Stimulated activated CD4-positive, alpha-beta T cell treated with anti-CD3 and anti-CD28 coated beads, Interleukin-12 subunit alpha, Interleukin-12 subunit beta, amount 100 ng/mL, for 48 hours (primary cell): ENCODE measurements at places on chromosomes 7 and 10.

- DNase-seq: no peak
Measured at GRCh38 chr10:82942286-82943099, 1067.5 kb downstream of the NRG3 start.

DNA sequence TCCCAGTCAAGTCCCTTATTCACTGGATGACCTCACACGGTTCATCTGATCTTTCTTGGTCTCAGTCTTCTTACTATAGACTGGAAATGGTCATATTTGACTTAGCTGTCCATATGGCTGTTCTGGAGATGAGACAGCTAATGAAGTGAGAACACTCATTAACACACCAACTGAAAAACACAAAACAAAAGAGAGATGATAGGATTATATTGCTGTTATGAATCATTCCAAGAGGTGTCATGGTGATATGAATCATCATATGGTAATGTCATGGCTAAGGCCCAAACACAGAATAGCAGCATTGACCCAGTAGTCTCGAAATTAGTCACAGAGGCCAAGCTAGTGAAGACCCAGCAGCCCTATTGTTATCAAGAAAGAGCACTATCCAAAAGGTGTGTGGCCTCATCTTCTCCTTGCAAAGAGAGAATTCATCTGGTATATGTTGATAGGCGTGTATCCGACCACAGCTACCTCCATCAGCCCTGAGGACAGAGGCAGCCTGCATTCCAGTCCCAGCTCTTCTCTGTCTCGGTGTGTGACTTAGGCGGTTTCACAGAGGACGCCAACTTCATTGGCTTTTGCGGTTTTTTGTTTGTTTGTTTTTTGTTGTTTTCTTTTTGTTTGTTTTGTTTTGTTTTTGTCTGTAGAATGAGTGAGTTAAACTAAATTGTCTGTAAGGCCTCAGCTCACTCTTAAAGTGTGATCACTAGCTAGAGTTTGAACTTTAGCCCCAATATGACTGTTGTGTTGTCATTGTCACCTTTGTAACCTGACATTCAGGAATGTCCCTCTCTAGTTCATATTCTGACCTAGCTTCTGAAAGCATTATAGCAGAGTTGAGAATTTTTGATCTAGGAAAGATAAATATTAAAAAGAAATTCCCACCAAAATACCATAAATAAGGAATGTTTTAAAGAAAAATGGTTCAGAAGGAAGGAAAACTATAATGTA lies 97.4 kb upstream of the PDCD4 start:
- peak; percentile 32 for DNase-seq

DNA sequence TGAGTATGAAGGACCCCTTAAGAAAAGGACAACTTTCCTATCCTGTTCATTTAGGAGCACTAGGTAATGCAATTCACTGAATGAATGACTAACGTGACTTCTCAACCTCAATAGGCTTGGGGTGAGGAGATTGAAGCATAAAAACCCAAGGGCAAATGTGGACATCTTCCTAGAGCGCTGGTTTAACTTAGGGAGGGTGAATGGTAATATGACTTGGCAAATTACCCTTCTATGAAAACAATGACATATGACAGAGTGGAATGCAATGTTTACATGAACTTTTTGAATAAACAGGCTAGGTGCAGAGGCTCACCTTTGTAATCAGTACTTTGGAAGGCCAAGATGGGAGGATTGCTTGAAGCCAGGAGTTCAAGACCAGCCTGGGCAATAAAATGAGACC lies 83.9 kb upstream of the ANK3 start:
- DNase-seq: no peak

DNA sequence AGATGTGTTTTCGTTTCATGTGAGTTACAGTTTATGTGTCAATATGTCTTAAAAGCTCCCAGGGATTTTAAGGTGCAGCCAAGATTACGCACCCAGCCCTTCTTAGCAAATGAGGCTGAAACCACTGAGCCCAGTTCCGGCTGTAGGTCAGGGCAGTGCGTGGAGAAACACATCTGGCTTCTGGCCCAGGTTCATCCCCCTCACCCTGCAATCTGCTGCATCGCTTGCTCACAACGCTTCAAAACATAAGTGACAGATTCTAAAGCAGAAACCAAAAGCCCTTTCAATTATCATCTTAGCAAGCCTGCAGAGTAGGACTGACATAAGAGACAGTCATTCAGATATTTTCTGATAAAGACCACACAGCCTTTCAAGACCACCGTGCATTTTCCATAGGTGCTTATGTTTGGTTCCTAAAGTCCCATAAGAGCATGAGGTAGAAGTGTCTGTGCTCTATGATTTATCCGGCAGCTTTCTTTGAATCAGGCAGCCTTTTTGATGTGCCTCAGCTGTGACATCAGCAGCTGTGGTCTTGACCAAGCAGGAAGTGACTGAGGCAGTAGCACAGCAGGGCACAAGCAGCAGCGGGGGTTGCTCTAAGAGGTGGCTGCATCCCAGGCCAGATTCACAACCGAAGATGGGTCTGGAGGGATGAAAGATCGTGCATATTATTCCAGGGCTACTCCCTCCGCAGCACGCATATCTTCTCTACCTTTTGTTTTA lies 72.1 kb upstream of the LYZL2 start:
- DNase-seq: peak; percentile 70

- no peak for DNase-seq
Measured at GRCh38 chr7:134811765-134812164, 32.3 kb downstream of the CALD1 start.

DNA sequence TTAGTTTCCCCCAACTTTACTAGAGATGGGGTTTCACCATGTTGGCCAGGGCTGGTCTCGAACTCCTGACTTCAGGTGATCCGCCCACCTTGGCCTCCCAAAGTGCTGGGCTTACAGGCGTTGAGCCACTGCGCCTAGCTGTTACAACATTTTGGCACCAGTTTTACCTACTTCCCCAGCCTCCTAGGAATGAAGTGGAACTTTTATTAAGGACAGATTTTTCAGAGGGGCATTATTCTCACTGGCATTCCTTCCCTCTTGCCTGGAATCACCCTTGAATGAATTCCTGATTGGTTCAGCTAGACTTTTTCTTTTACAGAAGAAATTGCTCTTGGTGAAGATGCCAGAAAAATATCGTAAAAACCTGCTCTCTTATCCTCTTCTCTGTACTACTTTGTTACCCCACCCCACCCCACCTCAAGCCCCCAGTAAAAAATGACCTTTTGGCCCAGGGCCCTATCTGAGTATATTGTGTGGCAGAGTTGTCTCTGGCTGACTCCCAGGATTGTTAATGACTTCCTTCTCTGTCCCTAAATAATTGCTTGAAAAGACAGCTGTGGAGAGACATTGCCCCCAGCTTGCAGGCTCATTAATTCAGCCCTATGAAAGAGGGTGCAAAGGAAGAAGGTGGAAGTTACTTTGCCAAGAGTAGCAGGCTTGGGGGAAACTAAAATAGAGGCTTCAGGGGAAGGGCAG lies 189.6 kb downstream of the AUTS2 start:
- no peak for DNase-seq

DNA sequence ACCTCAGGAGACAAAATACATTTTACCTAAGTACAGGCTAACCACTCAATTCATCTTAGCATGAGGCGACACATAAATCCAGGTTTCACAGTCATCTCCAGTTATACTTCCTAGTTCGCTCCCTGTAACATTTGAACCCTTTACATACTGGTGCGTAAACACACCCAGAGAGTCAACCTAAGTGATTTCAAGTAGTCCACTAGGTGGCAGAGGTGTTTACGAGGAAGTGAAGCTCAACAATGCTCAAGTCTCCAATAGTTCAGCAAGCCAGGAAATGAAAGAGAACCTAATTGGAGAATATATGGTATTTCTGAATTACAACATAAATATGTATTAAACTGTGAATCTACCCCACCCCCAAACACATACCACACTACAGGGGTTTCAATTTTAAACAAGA lies 76.3 kb upstream of the ABCB5 start:
- no peak for DNase-seq

DNA sequence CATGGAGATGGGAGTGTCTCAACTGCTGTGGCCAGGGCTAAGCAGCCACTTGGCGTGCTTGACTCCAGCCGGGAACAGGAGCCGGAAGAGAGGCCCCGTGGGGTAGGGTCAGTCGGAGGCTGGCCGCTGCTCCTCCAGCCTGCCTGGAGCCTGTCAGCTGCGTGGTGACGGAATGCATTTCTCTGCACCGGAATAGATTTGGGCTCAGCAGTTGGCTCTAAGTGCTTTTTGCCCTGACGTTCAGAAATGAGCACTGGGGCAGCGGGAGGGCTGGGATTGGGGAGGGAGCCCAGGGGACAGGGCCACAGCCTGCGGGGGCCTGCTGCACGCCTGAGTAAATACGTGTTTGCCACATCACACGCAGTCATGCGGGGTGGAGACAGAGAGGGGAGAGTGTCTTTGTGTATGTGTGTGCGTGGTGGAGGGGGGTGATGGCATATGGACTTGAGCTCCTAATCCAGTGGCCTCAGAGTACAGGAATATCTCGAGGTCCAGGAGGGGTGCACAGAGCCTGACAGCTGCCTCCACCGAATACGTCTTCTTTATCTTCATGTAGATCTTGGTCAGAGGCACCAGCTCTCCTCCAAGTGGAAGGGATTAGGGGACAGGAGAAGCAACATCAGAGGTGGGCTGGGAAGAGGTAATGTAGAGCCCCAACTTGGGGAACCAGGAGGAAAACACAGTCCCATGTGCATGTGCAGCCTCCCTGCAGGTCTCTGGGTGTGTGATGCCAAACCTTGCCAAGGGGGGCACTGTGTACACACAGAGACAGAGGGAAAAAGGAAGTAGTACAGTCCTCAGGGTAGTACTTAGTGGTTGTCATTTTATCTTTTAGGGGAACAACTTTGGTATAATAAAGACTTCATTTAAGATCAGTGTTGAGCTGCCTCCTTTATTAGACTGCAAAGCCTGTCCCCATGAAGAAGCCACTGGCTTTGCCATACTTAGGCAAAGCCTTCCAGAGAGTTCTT lies 151.4 kb downstream of the CDH23 start:
- DNase-seq: peak; percentile 10

GRCh38 chr10:13587391-13587790 lies 626 bp downstream of the PRPF18 start:
- no peak for DNase-seq

- DNase-seq: no peak
Measured at GRCh38 chr10:489330-489729, 200.1 kb downstream of the DIP2C start.

DNA sequence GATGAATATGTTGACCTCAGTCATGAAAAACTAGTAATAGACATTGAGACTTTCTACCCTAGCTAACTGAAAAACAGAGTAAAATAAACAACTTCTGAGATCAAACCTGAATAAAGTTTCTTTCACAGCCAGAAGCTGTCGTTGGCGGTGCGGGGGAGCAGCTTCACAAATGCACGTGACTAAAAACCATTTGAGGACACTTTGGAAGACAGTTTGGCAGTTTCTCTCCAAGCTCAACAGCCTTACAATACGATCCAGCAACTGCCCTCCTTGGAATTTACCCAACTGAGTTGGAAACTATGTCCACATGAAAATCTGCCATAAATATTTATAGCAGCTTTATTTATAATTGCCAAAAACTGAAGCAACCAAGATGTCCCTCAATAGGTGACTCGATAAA lies 63.1 kb downstream of the CYTH3 start:
- DNase-seq: no peak

DNA sequence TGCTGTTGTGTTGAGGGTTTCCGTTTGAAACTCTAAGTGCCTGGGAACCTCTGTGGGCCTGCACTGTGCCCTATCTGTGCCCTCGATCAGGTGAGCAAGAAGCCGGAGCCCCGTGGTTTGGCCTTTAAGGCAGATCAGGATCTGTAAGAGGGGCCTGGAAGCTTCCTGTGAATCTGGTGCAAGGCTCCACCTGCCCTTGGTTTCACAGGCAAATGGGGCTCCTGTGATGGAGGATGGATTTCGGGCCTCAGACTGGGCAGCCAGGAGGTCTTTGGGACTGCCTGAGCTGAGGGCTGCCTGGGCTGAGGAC lies 21.6 kb downstream of the SCART1 start:
- DNase-seq: no peak

DNA sequence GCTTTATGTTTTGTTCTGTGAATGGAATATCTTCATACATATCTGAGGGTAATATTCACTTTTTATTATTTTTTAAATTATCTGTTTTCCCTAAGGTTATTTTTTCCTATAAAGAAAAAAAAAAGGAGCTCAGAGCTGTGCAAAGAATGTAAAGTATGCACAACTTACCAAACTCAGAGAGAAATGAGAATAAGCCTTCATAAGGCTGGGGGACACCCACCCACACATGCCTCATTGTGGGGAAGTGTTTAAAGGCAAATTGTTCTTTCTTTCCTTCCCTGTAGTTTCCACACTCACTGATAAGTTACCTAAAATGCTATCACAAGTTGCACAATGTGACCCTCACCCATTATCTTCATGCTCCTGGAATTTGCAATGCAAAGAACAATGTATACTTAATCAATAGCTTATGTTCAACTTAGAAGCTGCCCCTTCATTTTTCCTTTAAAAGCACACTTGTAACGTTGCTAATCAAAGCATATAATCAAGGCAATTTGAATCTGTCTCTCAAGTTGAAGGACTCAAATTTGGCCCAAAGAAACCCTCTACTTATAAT lies 108.1 kb downstream of the GNAT3 start:
- DNase-seq: no peak

DNA sequence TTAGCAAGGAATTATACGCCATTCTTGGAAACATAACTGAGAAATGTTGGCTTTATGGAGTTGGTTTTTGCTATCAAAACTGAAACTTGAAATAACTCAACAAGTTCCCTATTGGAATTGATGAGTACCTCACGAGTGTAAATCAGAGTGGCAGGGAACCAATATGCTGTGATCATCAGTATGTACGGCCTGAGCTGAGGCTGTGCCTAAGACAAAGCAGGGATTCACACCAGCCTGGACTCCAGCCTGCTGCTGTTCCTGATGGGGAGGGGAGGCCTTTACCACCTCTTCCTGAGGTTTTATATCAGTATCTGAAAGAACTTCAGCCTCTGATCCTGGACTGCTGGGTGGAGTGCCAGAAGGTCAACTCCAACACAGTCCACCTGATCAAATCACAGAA lies 52.7 kb downstream of the CRTAC1 start:
- no peak for DNase-seq

GRCh38 chr10:31073996-31074721 lies 42.5 kb upstream of the ZNF438 start:
- DNase-seq: no peak

DNA sequence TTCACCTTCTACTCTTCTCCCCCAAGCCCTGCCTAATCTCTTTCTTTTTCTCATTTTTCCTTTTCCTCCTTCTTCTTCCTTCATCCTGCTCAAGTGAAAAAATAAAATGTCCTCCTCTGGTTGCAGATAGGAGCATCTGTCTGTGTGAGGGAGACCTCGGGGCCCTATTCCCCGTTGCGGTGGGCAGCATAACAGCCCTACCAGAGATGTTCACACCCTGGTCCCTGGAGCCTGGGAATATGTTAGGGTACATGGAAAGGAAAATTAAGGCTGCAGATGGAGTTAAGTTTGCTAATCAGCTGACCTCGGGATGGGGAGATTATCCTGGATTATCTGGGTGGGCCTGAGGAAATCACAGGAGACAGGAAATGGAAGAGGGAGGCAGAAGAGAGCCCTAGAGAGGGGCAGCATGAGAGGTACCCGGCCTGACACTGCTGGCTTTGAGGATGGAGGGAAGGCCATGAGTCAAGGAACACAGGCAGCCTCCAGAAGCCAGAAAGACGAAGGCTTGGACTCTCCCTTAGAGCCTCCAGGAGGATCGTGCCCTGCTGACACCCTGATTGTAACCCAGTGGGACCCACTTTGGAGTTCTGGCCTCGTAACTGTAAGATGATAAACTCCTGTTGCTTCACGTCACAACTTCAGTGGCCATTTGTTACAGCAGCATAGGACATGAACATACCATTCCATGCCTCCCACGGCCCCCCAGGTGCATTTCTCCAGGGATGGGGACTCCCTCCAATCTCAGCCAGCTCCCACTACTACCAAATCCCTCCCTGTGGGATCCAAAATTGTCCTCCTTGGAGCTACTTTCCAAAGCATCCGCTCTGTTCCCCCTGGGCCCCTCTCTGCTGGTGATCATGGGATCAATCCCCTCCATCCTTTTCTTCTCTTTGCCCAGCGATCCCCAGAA lies 39.0 kb upstream of the ZMIZ1 start:
- DNase-seq: no peak
